ENCODE measurements at places on chromosomes 3 and 15.

- DNase-seq, result no peak
These were observed 75.1 kb upstream of the PHLDB2 start for GRCh38 chr3:111784001-111784400.

DNA sequence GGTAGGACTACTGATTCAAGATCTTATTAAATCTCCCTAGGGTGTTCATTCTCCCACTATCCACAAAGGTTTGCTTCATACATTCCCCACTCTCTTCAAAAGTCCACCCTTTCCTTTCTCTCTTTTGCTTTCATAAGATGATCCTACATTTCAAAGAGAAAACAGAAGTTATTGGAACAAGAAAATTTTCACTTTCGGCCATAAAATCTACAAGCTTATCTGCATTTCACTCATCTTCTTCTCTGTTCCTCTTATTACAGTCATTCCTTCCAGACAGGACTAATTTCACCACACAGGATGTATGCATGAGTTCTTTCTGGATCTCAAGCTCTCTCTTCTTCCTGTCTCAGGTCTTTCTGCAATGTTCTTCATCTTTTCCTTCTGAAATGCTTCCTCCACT lies 238.7 kb downstream of the ISL2 start:
- peak; percentile 4 for DNase-seq

- no peak for DNase-seq
These were observed 86.9 kb downstream of the KLF15 start for GRCh38 chr3:126270145-126270811.

- no peak for DNase-seq
These were observed 30.4 kb downstream of the SLC51A start for GRCh38 chr3:196246612-196247308.

GRCh38 chr3:194269610-194270145 lies 81.5 kb downstream of the CPN2 start:
- DNase-seq, result no peak

DNA sequence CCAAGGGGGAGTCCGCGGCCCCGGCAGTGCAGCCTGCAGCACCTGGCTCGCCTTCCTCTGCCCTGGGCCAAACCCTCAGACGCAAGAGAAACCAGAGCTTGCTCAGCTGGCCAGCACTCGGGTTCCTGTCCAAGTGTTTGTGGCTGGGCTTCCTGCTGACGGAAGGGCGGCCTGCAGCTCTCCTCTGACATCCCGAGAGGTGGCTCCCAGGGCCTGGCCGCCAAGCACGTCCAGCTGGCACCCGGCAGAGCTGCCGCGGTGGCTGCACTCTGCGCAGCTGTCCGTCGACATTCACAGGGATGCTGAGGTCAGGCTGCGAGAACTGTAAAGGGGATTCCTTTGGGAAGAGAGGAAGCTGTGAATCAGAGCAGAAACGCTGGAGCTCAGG lies 85.6 kb downstream of the CPN2 start:
- DNase-seq, result no peak

- DNase-seq, result no peak
These were observed 756.3 kb downstream of the VGLL3 start for GRCh38 chr3:86234506-86235254.

Measured in bone marrow (tissue), 2 donors.